Activated T-helper 17 cell treated with anti-CD3 and anti-CD28 coated beads, Interleukin-2, amount 50 U/mL, for 72 hours (primary cell): ENCODE measurements at places on chromosomes 1 and 21.
A peak's percentile ranks its signal among the peaks of the same experiment; 100 is the strongest.

GRCh38 chr1:196861429-196861828, 26.4 kb upstream of the CFHR4 start:
- H3K4me3 ChIP-seq, result no peak overlapping the region
- no peak overlapping the region for H3K27ac ChIP-seq
- H3K36me3 ChIP-seq, result no peaks in the 10 kb centered on the region
- ATAC-seq, result no peak
- peaks cover 17% of the 10 kb centered on the region for H3K27me3 ChIP-seq
- no peaks in the 10 kb centered on the region for H3K4me1 ChIP-seq

GRCh38 chr1:208506812-208507211, 262.6 kb upstream of the PLXNA2 start:
- H3K36me3 ChIP-seq, result no peaks in the 10 kb centered on the region
- no peaks in the 10 kb centered on the region for H3K4me1 ChIP-seq
- H3K27me3 ChIP-seq, result peaks cover 18% of the 10 kb centered on the region

DNA sequence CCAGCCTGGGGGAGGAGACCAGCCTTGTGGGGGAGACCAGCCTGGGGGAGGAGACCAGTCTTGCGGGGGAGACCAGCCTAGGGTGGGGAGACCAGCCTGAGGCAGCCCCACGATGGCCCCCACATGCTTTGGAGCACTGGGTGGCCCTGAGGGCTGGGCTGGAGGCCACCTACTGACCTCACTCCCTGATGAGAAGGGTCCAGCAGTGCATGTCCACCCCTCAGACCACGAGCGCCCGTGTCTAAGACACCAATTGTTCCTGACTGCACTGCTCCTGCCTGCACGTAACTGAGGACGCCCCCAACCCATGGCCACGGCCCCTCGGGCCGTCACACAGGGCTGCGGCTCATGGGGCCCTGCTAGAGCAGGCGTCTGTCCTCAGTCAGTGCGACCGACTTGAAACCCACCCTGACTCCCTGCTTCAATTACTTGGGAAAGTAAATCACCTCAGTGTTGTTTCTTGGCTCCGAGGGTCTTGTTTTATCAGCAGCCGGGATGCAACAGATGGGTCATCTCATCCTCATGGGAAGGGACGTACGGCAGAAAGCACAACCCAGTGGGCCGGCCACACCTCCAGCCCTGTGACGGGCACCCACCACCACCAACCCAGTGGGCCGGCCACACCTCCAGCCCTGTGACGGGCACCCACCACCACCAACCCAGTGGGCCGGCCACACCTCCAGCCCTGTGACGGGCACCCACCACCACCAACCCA, at the start of gene SPATC1L:
TSS of gene SPATC1L (minus strand) at position 550 of the 715 bp plus-strand sequence. CDS start 1,643 bp downstream, outside the sequence.
- no peaks in the 10 kb centered on the region for H3K27me3 ChIP-seq
- no peaks in the 10 kb centered on the region for H3K4me1 ChIP-seq
- no peak within 1 kb of the TSS for H3K27ac ChIP-seq
- H3K36me3 ChIP-seq, result no peaks in the 10 kb centered on the region

GRCh38 chr1:171501305-171502024, 16.1 kb downstream of the PRRC2C start:
- H3K4me3 ChIP-seq, result peak overlapping the region; percentile 66
- peak; percentile 92 for ATAC-seq
- H3K4me1 ChIP-seq, result peaks cover 71% of the 10 kb centered on the region

DNA sequence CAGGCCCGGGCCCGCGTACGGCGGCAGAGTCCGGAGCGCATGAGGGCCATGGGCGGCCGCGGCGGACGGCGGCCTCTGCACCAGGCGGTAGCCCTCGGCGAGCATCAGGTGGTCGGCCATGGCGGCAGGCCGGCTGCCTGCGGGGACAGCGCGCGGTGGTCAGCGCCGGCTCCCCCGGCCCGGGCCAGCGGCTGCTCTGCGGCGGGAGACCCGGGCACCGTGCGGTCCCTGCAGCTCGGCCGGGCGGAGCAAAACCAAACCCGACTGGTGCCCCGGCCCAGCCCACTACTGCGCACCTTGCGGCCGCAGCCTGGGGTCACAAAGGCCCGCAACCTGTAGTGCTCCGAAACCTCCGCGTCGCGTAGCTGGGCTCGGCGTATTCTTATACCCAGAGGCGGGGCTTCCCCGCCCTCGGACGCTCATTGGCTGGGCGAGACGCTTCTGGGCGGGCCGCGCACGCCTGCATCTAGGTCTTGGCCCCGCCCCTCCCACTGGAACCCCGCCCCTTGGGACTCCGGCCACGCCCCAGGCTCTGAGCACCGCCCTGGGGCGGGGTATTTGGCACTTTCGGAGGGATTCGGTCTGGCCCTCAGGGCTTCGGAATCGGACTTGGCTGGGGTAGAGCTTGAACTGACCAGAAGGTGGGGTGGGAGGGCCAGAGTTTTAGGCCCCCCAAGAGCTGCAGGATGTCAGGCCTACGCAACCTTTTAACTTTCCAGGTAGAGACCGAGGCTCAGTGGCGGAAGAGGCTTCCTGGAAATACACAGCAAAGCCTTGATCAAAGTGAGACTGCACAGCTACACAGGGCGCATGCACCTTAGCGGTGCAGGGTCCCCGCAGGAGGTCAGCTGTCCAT, at the start of gene CITED4:
TSS of gene CITED4 (minus strand) at position 356 of the 856 bp plus-strand sequence. CDS start at position 120, 236 bp downstream.
- H3K36me3 ChIP-seq, result no peaks in the 10 kb centered on the region
- ATAC-seq, result peak; percentile 96
- H3K27ac ChIP-seq, result peak within 1 kb of the TSS; percentile 89
- no peaks in the 10 kb centered on the region for H3K27me3 ChIP-seq
- H3K4me1 ChIP-seq, result no peaks in the 10 kb centered on the region

GRCh38 chr1:243712941-243713340, 137.1 kb downstream of the AKT3 start:
- no peak overlapping the region for H3K4me3 ChIP-seq
- H3K36me3 ChIP-seq, result no peaks in the 10 kb centered on the region
- H3K4me1 ChIP-seq, result peaks cover 14% of the 10 kb centered on the region
- no peak for ATAC-seq

- peaks cover 33% of the 10 kb centered on the region for H3K36me3 ChIP-seq
- H3K27me3 ChIP-seq, result no peaks in the 10 kb centered on the region
- H3K4me1 ChIP-seq, result peaks cover 38% of the 10 kb centered on the region
- ATAC-seq, result no peak
- peak overlapping the region; percentile 99 for H3K27ac ChIP-seq
These were observed 1.0 kb downstream of the LYST start for GRCh38 chr1:235865565-235866204.

DNA sequence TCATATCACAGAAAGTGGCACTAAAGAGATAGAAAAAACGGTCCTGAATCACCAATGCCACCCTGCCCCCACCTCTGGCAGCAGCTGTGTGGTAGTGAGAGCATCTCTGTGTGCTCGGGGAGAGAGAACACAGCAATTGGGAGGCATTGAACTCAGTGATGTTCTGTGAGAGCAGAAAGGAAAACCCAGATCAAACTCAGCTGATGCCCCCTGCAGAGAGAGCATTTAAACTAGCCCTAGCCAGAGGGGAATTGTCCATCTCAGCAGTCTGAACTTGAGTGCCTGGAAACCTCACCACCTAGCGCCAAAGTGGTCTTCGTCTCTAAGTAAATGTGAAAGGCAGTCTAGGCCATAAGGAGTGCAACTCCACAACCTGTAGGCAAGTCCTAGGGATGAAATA, 21.3 kb downstream of the SLC44A5 start:
- H3K27ac ChIP-seq, result no peak overlapping the region
- H3K4me1 ChIP-seq, result no peaks in the 10 kb centered on the region
- H3K36me3 ChIP-seq, result no peaks in the 10 kb centered on the region
- no peak for ATAC-seq

DNA sequence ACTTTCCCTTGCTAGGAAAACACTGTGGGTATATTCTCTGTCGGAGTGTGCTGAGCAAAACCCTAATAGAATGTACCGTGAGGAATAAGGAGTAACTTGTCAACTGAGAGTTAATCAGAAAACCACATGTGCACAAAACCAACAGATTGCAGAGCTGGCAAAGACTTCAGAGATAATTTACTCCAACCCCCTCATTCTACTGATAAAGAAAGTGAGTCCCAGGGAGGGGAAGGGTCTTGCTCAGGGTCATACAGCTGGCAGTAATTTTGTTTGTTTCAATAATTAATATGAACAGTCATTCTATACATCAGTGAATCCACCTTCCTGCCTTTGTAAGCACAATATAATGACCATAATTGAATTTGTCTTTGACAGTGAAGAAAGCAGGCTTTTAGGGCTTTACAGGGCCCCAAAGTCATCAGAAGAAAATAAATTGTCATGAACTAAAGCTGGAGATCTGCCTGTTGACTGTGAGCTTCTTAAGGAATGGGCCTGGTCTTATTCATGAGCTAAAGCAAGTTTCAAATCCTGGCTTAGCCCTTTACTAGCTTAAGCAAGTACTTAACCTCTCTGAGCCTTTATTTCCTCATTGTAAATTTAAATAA, 67.2 kb upstream of the HOOK1 start:
- H3K4me3 ChIP-seq, result no peak overlapping the region
- H3K4me1 ChIP-seq, result no peaks in the 10 kb centered on the region
- no peaks in the 10 kb centered on the region for H3K27me3 ChIP-seq
- no peak for ATAC-seq
- no peaks in the 10 kb centered on the region for H3K36me3 ChIP-seq

DNA sequence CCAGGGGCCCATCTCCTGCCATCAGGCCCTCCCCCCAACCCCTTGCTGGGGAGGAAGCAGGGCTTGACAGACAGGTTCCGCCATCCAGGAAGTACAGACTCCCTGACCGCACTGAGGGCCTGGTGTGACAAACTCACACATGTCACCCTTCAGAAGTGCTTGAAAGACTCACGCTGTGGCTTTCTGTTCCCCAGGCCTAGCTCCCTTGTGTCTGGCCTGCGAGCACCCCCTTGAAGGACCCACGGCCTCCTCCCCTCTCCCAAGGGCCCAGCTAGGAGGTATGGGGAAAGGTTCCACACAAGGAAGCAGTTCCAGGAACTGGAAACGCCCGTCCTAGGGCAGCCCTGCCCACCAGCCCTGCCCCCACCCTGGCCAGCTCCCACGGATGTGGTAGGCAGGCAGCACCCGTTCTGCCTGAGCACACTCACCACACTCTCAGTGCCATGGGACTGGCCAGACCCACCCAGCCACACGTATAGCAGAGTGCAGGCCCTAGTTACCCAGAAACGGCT, 26.7 kb downstream of the SLC2A1 start:
- H3K4me3 ChIP-seq, result peak overlapping the region; percentile 69
- H3K36me3 ChIP-seq, result peaks cover 100% of the 10 kb centered on the region
- peak overlapping the region; percentile 89 for H3K27ac ChIP-seq
- peak; percentile 79 for ATAC-seq

DNA sequence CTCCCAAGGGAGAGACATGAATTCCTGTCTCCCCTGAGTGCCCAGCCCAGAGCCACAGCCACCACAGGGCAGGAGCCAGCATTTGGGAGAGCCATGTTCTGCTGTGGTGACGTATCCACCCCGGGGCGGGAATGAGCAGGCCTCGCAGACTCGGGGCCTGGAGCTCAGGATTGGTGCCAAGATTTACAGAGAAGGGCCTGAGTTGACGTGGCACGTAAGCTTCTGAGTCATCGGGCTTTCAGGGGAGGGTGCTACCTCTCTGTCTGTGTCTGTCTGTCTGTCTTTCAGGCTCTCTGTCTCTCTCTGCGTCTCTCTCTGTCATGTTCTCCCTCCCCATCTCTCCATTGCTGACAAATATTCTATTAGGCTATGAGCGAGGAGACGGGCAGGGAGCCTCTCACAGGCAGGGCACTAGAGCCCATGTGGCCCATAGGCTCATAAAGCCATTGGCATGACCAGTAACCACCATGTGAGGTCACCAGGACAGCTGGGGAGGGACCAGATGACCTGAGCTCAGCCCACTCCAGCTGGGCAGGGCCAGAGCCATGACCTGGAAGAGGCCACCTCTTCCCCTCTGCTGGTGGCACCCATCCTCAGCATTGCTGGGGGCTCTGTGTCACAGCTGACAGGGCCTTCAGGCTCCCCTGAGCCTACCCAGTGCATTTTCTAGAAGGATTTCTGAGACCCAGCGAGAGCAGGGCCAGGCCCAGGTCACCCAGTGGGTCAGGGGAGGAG, 300.0 kb upstream of the VAMP3 start:
- H3K4me1 ChIP-seq, result no peaks in the 10 kb centered on the region
- peak; percentile 55 for ATAC-seq
- H3K4me3 ChIP-seq, result no peak overlapping the region
- no peak overlapping the region for H3K27ac ChIP-seq

- no peaks in the 10 kb centered on the region for H3K27me3 ChIP-seq
- H3K27ac ChIP-seq, result no peak overlapping the region
- no peak overlapping the region for H3K4me3 ChIP-seq
- peaks cover 21% of the 10 kb centered on the region for H3K4me1 ChIP-seq
- H3K36me3 ChIP-seq, result peaks cover 63% of the 10 kb centered on the region
These were observed 21.9 kb downstream of the TSNAX start for GRCh38 chr1:231550448-231550781.

DNA sequence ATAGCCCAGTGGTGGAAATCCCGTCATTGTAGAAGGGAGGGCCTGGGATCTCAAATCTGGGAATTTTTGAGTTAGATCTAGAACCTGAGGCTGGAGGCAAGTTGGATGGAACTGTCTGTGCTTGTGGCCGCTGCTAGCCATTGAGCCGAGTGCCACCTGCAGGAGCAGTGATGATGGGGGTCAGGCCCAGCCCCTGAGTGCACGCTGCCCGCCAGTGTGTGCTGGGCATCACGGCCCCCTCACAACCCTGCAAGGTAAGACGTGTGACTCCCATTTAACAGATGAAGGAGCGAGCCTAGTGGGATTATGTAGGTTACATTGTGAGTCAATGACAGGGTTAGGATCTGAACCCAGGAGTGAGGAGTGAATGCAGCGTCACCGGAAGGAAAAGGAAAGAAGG, 407.2 kb downstream of the CAMTA1 start:
- no peak overlapping the region for H3K4me3 ChIP-seq
- H3K27ac ChIP-seq, result no peak overlapping the region
- peaks cover 17% of the 10 kb centered on the region for H3K27me3 ChIP-seq
- no peak for ATAC-seq

- H3K4me3 ChIP-seq, result no peak overlapping the region
- no peak for ATAC-seq
- H3K27me3 ChIP-seq, result no peaks in the 10 kb centered on the region
- peaks cover 7% of the 10 kb centered on the region for H3K4me1 ChIP-seq
- H3K27ac ChIP-seq, result peak overlapping the region; percentile 7
These were observed 6.5 kb upstream of the CDC20 start for GRCh38 chr1:43352351-43352705.

DNA sequence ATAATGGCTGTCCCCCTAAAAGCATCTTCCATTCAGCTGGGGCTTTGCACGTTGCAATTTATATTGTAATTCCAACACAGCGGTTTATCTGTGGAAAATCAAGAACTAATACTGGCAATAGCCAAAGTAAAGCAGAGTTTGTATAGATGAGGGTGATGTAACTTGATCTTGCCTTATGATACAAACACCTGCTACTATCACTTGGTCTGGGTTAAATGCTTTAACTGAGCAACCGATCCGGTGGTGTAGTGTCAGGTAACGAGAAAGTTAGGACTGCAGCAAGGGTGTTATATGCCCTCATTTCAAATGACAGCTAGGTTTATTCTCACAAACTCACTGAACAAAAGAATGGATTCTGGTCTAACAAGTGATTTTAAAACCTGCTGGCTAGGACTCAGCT, 47.3 kb upstream of the PLPPR4 start:
- H3K36me3 ChIP-seq, result no peaks in the 10 kb centered on the region
- ATAC-seq, result no peak
- H3K4me1 ChIP-seq, result no peaks in the 10 kb centered on the region
- H3K27ac ChIP-seq, result no peak overlapping the region
- H3K27me3 ChIP-seq, result peaks cover 16% of the 10 kb centered on the region
- no peak overlapping the region for H3K4me3 ChIP-seq
